ENCODE measurements at places on chromosomes 16 and 17. TPM values are rescaled to one million over a fixed set of nuclear protein-coding genes. Genes with fewer than 3 reads are reported as not detected.

DNA sequence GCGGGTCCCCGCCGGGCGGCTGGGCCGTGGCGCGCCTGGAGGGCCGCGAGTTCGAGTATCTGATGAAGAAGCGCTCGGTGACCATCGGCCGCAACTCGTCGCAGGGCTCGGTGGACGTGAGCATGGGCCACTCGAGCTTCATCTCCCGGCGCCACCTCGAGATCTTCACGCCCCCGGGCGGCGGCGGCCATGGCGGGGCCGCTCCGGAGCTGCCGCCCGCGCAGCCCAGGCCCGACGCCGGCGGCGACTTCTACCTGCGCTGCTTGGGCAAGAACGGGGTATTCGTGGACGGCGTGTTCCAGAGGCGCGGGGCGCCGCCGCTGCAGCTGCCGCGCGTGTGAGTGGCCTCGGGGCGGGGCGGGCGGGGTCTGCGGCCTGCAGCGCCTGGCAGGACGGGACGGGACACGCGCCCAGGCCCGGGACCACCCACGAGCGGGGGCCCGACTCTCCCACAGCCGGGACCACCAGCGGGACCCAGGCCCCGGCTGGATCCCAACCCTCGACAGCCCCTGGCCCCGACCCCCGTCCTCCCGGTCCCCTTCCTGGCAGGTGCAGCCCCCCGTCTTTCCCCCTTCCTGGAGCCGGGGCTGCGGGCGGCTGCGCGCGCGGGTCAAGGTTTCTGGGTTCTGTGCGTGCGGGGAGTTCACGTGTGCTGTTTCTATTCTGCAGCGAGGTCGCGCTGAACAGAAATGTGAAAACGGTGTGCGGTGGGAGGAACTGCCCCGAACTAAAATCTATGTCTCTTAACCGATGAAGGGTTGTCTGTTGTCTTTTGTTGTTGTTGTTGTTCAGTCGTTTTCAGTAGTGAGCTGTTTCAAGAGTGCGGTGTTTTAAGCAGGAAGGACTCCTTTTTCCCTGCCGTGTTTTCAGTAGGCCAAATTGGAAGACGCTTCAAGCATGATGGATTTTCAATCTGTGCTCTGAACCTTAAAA is 705 bp downstream of the FOXK2 start:
- H3K27me3 ChIP-seq: no peaks in the 10 kb centered on the region
- no peaks in the 10 kb centered on the region for H3K36me3 ChIP-seq
- DNase-seq: peak; percentile 17
- peaks cover 9% of the 10 kb centered on the region for H3K4me1 ChIP-seq
- peak overlapping the region; percentile 78 for H3K4me3 ChIP-seq

- H3K27me3 ChIP-seq: peaks cover 3% of the 10 kb centered on the region
- no peak overlapping the region for H3K4me3 ChIP-seq
- H3K36me3 ChIP-seq: no peaks in the 10 kb centered on the region
- no peak for DNase-seq
- H3K4me1 ChIP-seq: no peaks in the 10 kb centered on the region
These were observed 23.4 kb upstream of the KRT24 start for GRCh38 chr17:40726919-40727318.

DNA sequence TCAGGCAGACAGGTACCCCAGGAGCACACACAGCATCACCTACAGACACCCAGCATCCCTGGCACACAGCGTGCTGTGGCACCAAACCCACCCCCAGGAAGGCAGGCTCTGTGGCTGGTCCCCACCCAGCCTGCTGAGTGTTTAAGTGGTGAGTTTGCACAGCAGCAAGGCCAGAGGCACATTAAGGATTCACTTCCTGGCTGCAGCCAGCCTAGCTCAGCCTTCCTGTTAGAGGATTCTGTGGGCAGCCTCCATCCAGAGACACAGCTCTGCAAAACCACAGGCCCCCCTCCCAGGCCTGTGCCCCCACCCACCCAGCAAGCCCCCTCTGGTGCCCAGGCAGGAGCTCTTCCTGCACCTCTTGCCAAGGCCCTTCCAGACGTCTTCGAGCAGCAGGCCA is 36.1 kb upstream of the PHB1 start:
- peaks cover 15% of the 10 kb centered on the region for H3K4me1 ChIP-seq
- H3K27me3 ChIP-seq: peaks cover 9% of the 10 kb centered on the region
- peak; percentile 31 for DNase-seq
- no peak overlapping the region for H3K4me3 ChIP-seq

- H3K36me3 ChIP-seq: no peaks in the 10 kb centered on the region
- H3K4me3 ChIP-seq: no peak overlapping the region
- peaks cover 9% of the 10 kb centered on the region for H3K4me1 ChIP-seq
- DNase-seq: no peak
- no peak overlapping the region for H3K27ac ChIP-seq
These were observed 68.6 kb downstream of the CCDC182 start for GRCh38 chr17:57676543-57676942.

- no peaks in the 10 kb centered on the region for H3K36me3 ChIP-seq
- no peak for DNase-seq
- H3K4me1 ChIP-seq: peaks cover 19% of the 10 kb centered on the region
- no peaks in the 10 kb centered on the region for H3K27me3 ChIP-seq
- H3K4me3 ChIP-seq: no peak overlapping the region
- H3K27ac ChIP-seq: no peak overlapping the region
These were observed 12.0 kb downstream of the IL4R start for GRCh38 chr16:27325736-27326135.

TBC1D3B gene
- total RNA-seq: 9.8 TPM

SLFN13 gene
- total RNA-seq: 2.7 TPM

- peaks cover 13% of the 10 kb centered on the region for H3K4me1 ChIP-seq
- H3K4me3 ChIP-seq: no peak overlapping the region
- H3K27ac ChIP-seq: no peak overlapping the region
- DNase-seq: no peak
- no peaks in the 10 kb centered on the region for H3K27me3 ChIP-seq
These were observed 19.1 kb downstream of the UNC13D start for GRCh38 chr17:75825149-75825552.

GRCh38 chr17:68705714-68706076 is 104.5 kb upstream of the FAM20A start:
- no peaks in the 10 kb centered on the region for H3K36me3 ChIP-seq
- H3K4me1 ChIP-seq: no peaks in the 10 kb centered on the region
- no peak overlapping the region for H3K27ac ChIP-seq
- peak; percentile 34 for DNase-seq

DNA sequence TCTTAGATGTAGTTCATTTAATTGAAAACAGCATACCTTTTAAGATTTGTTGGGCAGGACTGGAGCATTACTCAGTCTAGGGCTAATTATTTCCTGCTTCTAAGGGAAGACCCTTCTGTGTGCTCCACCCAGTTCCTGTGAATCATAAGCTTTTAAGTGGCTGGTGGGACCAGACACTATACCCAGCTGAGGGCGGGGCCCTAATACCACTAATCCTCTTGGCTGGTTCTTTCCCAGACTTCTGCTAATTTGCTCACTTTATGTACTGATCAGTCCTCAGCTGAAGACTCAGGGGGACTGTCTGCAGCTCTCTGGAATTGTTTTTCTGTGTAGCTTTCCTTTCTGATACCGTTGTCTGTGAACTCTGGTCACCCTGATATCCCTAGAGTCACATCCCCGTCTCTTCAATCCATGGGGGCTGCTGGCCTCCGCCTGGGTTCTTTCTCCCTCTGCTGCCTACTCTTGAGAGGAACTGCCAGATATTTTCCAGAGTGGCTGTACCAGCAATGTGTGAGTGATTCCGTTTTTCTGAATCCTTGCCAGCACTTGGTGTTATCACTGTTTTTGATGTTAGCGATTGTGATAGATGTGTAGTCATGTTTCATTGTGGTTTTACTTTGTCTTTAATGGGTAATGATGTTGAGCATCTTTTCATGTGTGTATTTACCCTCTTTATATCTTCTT is 35.1 kb downstream of the MFSD11 start:
- H3K36me3 ChIP-seq: peaks cover 11% of the 10 kb centered on the region
- H3K27me3 ChIP-seq: no peaks in the 10 kb centered on the region
- peak overlapping the region; percentile 71 for H3K27ac ChIP-seq
- peak overlapping the region; percentile 40 for H3K4me3 ChIP-seq
- H3K4me1 ChIP-seq: peaks cover 7% of the 10 kb centered on the region

GRCh38 chr17:823501-823902 is 41.3 kb downstream of the MRM3 start:
- no peaks in the 10 kb centered on the region for H3K4me1 ChIP-seq
- peaks cover 3% of the 10 kb centered on the region for H3K36me3 ChIP-seq
- H3K27ac ChIP-seq: no peak overlapping the region
- no peaks in the 10 kb centered on the region for H3K27me3 ChIP-seq
- DNase-seq: no peak

DNA sequence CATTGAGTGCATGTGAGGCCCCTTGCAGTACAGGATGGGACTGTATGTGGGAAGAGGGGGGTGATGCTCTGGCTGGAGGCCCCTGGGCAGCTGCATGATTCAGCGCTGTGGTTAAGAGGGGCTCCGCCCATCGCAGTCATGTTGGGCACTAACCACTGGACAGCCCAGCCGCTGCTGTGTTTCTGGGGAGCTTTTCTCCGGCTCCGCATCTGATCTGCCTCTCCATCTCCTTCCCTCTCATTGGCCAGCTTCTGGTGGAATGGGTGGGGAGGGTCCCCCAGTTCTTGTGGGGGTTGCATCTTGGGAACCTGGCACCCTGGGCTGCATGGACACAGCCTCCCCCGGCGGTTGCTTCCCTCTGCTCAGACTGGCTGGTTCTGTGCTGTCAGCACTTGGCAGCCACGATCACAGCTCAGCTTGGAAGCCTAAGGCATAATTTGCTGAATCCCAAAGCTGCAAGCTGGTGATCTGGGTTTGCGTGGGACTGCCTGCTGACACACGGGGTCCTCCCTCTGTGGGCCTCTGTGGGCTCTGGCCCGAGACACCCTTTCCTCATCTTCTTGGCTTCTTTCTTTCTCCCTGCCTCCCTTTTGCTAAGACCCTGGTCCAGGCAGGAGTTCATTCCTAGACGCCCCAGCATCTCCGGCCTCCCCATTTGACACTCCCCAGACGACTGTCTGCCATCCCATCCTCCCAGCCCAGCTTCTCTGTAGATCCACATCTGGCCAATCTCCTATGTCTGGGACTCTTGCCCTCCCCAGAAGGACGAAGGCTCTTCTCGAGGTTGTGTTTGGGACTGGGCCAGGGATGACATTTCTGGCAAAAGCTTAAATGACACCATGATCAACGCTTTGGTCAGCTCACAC is 168.3 kb downstream of the SEC14L1 start:
- H3K4me1 ChIP-seq: peaks cover 50% of the 10 kb centered on the region
- no peak overlapping the region for H3K4me3 ChIP-seq
- H3K27me3 ChIP-seq: no peaks in the 10 kb centered on the region
- H3K27ac ChIP-seq: peak overlapping the region; percentile 27
- no peaks in the 10 kb centered on the region for H3K36me3 ChIP-seq
- peak; percentile 73 for DNase-seq

KRT24 gene
- not detected for total RNA-seq

DNA sequence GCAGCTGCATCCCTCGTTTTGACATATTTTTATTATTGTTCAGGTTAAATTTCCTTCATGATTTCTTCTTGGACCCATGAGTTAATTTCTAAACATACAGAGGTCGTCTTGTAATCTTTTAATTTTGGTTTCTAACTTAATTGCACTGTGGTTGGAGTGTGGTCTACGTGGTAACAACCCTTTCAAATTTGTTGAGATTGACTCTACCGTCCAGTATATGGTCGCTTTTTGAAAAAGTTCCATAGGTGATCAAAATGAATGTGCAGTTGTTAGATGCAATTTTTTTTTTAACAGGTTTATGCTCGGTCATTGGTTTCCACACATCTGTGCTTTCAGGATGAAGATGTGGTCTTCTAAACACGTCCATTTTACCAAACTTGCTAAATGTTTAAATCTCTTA is 11.0 kb upstream of the SLC6A4 start:
- peaks cover 13% of the 10 kb centered on the region for H3K36me3 ChIP-seq
- no peak overlapping the region for H3K27ac ChIP-seq
- no peaks in the 10 kb centered on the region for H3K27me3 ChIP-seq
- no peak for DNase-seq

Data from astrocyte (in vitro differentiated cells and primary cell).